ENCODE measurements at places on chromosomes 3 and 15. TPM values are rescaled to one million over a fixed set of nuclear protein-coding genes. Genes with fewer than 3 reads are reported as not detected.

The ALG1L2 gene
- total RNA-seq, result not detected

The PRR20G gene
- not detected for total RNA-seq

The FES gene
- 15.0 TPM for total RNA-seq

The GNB4 gene
- 61.1 TPM for total RNA-seq

The HRG gene
- not detected for total RNA-seq

The LMAN1L gene
- total RNA-seq, result not detected

The UROC1 gene
- total RNA-seq, result 0.03 TPM

The TMEM108 gene
- 0.27 TPM for total RNA-seq

The ERICH6 gene
- total RNA-seq, result not detected

The TMEM212 gene
- not detected for total RNA-seq

Data from HT1080 (cell line).